ENCODE measurements at places on chromosomes 16 and 17.
A peak's percentile ranks its signal among the peaks of the same experiment; 100 is the strongest.

DNA sequence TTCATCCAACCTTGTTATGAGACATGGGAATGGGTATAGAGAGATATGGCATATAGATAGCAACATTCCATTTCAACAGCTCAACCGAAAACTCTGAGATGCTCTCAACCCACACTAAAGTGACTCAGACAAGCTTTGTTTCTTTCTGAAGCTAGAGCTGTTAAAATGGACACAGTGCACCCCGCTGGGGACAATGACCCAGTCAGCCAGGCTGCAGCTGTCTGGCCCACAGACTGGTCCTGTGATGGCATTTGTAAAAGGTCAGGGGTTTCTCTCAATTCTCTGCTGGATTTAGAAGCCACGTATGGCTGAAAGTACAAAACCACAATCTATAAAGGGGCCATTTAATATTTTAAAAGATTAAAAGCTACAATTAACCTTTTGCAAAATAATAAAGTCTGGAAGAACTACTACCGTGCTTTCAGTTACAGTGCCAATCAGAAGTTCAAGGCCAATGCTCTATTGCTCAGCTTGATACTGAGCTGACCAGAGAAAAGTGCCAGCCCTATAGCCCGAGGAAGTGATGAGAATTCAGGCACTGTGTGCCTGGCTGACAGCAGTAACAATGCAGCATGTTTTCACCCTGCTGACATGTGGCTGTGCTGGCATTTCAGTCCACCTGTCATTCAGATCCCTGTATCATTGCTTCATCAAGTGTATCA is 60.2 kb downstream of the TEX2 start:
- no peak for DNase-seq

DNA sequence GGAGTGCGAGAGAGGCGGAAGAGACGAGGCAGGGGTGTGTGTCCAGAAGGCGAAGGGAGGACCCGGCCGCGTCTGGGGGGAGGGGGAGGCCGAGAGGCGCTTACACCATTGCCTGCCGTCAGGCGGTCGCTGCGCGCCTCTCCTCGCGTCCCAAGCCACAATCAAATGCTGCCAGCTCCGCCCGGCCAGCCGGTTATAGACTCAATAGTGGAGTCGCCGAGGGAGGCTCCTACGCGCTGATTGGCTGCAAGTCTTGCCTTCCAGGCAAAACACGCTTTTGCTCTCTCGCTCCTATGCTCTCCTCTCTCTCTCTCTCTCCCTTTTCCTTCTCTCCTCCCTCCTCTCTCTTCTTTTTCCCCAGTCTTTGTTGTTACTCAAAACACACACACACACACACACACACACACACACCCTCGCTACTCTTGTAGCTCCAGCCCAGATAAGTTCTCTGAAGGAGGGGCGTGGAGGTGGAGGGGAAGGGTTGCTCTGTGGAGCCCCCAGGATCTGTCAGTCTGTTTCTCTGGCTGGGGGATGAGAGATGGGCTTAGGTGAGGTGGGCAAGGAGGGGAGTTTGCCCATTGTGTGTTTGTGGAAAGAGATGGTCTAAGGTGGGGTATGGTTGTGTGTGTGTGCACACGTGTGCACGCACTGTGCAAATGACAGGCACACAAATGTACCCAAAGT is at the start of gene DLX3:
Gene DLX3 (minus strand): TSS at position 170 of the 684 bp plus-strand sequence. CDS start 226 bp downstream, outside the sequence.
- DNase-seq = peak; percentile 90

DNA sequence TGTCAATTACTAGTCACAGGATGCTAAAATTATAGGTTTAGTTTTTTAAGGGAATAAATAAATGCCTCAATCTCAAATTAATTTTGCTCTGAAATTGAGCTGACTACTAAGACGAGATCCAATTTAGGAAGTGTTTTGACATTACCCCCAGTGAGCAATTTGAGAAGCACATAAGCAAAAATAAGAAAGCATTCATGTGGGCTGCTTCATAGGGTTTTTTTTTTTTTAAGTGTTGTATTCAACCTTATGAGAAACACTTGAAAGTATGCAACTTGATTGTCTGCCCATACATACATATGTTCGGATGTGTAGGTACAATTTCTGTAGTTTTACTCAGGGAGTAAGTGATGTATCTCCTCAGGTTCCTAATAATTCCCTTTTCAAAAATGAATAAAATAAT is 77.6 kb downstream of the PRKCA start:
- DNase-seq = no peak

- peak; percentile 80 for DNase-seq
Observed at GRCh38 chr16:87042551-87043230, 274.5 kb downstream of the C16orf95 start.

DNA sequence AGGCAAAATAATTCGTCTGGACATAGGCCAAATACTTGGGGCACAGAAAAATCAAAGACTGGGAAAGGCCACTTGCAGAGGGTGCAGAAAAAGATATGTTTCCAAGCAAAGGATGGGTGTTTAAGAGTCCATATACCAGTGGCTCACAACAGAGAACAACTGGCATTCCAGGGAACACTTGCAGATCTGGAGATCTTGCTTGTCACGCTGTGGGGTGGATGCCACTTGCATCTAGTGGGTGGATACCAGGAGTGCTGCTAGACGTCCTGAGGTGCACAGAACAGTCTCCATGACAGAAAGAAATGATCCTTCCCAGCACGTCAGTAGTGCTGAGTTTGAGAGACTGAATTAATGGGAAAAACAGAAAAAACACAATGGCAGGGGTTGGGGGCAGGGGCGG is 8.4 kb downstream of the CBX8 start:
- no peak for DNase-seq

Data from right cardiac atrium (tissue), 5 donors.